A549 treated with RU486 at 1 μM for 4 hours (cell line): ENCODE measurements at places on chromosomes 4 and X. TPM values are rescaled to one million over a fixed set of nuclear protein-coding genes. Genes with fewer than 3 reads are reported as not detected.

Gene FMR1NB
- total RNA-seq = not detected in 5 replicates

Gene FREM3
- total RNA-seq = not detected in 5 replicates

Gene RIBC1
- 0.45 to 1.0 TPM (median 0.90 TPM) in 5 replicates for total RNA-seq

Gene ADAMTS3
- 0.01 to 0.09 TPM (median 0.06 TPM) in 3 of 5 replicates, not detected in the others for total RNA-seq

Gene MAGIX
- 1.7 to 3.4 TPM (median 2.5 TPM) in 5 replicates for total RNA-seq

Gene NXT2
- total RNA-seq = 6.4 to 11.0 TPM (median 10.6 TPM) in 5 replicates

Gene USP17L21
- not detected in 5 replicates for total RNA-seq

Gene PAGE5
- total RNA-seq = not detected in 5 replicates

Gene CLGN
- total RNA-seq = 3.8 to 7.0 TPM (median 5.6 TPM) in 5 replicates

Gene FATE1
- not detected in 5 replicates for total RNA-seq

Gene ANAPC4
- total RNA-seq = 7.2 to 13.2 TPM (median 12.5 TPM) in 5 replicates

Gene FOXP3
- 0.06 to 0.33 TPM (median 0.10 TPM) in 5 replicates for total RNA-seq
